ENCODE measurements at places on chromosomes 5 and 9.

DNA sequence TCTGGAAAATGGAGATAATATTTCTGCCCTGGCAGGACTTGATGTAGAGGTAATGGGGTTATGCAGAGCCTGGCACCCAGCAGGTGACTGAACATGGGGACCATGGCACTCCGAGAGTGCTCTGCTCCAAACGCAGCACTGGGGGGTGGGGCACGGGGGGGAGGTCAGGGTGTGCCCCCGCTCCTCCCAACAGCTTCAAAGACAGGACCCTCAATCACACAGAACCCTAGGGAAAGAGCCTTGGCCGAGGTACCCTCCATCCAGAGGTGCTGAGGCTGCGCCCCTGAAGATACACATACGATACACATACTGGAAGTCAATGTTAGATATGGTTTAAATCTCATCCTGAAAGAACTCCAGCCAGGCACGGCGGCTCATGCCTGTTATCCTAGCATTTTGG, 26.6 kb upstream of the CEP72 start:
- DNase-seq, result no peak

DNA sequence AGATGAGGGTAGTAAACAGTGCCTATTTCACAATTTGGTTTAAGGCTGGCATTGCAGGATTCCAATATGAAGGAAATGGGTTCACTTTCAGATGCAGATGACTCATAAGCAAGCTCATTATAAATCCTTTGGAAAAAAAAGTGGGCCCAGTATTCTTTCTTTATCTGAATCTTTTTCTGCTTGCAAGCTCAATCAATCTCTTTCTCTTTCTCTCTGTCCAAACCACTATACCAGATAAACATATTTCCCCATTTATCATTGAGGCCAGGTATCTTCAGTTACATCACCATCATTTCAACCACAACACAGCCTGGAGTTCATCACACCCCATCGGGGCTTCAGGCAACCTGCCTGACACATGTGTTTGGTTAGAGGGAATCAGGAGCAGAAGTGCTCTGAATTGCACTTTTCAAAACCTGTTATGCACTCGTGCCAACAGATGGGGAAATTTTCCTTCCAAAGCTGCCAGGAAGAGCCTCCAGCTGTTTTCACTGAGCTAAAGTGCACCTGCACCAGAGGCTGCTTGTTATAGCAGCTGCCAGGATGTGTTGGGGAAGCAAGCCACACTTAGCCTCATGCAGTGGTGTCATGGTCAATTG, 30.0 kb upstream of the MAMDC2 start:
- DNase-seq, result peak; percentile 62

GRCh38 chr5:83503662-83504061, 32.1 kb downstream of the VCAN start:
- peak; percentile 49 for DNase-seq

GRCh38 chr5:43268188-43268820, 44.9 kb downstream of the HMGCS1 start:
- no peak for DNase-seq

DNA sequence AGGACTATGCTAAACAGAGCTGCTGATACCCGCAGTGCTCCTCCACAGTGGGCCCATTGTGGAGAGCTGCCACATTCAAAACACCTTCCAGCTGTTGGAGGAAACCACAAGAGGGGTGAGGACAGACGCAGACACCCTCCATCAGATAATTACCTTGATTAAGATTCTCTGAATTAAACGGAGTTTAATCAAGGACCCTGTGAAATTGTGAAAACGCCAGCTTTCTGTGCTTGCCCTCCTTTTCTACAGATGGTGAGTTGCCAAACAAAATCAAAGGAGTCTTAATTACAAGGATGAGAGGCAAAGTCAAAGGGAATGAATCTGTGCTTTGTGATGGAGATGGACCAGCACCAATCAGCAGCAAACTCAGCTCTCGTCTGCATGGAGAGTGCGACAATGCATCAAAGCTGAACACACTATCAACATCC, 596.1 kb downstream of the ELAVL2 start:
- peak; percentile 41 for DNase-seq

DNA sequence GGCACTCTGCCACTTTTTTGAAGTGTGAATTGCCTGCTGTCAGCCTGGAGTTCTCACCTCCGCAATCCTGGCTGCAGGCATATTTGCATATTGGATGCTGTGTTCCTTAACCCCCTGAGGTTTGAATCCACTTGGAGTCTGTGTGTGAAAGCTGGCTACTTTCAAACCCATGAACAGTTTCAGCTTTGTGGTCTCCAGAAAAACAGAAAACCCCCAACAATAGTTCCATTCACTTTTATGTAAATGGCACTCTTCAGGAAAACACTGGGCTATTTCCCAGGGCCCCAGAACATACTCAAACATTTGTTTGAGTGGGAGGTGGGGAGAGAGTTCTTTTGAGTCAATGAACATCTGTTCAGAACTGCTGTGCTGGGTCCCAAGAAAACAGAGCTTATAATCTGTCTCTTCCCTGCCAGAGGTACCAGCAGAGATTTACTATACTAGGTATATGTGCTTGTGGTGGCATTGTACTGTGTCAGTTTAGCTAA, 5.0 kb downstream of the NUDT2 start:
- DNase-seq, result no peak

- DNase-seq, result no peak
These were observed 40.0 kb downstream of the TTLL11 start for GRCh38 chr9:122053064-122053463.

GRCh38 chr5:147390654-147391225, 119.1 kb downstream of the DPYSL3 start:
- no peak for DNase-seq

DNA sequence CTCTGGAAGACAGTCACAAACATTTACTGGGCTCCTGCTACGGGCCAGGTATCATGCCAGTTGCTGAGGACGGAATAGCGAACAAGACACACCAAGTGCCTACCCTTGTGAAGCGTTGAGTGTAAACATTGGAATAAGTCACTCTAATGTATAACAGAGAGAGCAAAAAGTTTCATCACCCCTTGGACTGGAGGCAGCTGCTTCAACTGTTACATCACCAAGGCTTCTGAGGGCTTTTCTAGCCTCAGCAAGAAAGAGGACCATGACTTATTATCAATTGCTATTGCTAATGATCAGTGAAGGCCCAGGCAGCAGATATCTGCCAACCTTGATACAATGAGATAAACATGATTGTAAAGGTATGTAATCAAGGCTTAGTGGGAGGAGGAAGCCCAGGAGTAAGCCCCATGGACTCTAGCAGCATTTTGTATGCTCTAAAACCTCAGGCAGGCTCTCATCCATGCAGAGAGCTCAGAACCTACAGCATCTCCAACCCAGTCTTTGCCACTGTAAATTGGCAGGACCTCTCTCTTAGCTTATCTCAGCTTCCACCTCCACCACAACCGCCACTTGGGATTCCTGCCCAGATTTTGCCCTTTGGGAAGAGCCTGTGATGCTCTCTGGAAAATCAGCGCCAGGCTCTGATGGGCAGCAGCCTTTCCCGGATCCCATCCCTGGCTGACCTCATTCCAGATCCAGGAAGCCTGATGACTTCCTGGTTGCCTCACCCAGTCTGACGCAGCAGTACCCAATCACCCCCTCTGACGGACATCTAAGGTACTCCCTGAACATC, 54.5 kb downstream of the ADAM19 start:
- no peak for DNase-seq

DNA sequence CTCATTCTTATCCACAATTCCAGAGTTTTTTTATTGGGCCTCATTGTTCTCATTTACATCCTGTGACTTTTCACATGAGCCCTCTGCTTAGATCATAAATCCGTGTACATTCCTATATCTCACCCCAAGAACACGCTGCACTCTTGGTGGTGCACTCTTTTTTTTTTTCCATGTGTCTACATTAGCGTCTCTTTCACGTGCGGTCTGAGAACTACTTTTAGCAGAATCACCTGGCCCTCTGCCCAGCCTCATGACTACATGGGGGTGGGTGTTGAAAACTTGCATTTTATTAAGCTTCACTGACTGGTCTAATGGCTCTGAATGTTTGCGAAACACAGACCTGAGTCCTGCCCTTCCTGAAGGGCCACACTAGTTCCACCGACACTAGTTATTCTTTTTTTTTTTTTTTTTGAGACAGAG, 18.6 kb downstream of the C9orf57 start:
- DNase-seq, result no peak

DNA sequence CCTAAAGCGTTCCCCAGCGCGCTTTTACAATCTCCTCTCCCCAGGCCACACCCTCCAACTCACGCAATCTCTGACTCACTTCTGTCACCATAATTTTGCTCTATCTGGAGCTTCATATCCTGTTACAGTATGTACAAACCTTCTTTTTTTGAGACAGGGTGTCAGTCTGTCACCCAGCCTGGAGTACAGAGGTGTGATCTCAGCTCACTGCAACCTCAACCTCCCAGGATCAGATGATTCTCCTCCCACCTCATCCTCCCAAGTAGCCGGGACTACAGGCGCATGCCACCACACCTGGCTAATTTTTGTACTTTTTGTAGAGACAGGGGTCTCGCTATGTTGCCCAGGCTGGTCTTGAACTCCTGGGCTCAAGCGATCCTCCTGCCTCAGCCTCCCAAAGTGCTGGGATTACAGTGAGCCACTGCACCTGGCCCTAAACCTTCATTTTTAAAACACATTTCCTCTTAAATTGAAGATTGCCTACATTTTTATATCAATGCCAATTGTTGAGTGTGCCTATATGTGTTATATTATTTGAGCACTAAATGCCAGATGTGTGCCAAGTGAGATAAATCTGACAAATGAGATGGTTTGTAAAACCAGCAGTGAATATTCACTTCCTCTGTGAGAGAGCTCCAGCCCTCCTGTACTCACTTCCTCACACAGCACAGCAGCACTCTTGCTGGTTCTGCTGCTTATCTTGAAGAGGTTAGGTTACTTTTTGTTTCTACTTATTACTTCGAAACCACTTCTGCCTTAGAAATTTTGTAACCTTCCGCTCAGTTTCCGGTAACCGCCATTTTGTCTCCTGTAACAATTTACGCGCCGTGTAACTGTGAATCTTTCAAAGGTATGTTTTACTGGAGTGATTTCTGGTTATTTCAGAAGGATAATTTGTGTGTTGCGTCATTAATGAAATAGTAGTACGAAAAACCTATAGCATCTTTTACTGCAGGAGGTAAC, 57.9 kb downstream of the DOCK8 start:
- no peak for DNase-seq

DNA sequence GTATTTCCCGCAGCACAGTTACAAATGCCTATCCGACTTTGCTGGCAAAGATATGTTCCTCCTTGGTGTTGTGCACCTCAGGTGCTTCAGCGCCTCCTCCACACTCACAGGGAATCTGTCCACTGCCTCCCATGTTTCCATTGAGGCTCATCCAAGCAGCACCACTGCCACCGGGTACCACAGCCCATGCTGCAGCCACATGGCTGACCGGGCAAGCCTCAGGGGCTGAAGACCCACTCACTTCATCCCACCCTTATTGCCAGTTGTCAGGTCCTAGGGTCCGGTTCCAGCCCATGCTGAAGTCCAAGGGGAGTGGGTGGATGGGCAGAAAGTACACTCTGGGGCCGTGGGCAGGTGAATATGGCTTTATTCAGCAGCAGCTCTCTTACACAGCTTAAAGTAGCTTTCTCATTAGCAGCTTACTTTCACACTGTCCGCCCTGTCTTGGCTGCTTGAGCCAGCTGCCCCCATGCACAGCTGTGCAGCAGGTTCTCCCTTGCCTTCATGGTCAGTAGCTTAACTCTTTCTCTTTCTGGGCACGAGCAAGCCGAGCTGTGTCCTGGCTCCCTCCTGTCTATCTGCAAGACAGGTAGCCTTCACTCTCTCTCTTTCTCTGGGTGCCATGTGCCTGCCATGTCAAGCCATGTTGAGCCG, 1052.3 kb downstream of the PTPRD start:
- no peak for DNase-seq

DNA sequence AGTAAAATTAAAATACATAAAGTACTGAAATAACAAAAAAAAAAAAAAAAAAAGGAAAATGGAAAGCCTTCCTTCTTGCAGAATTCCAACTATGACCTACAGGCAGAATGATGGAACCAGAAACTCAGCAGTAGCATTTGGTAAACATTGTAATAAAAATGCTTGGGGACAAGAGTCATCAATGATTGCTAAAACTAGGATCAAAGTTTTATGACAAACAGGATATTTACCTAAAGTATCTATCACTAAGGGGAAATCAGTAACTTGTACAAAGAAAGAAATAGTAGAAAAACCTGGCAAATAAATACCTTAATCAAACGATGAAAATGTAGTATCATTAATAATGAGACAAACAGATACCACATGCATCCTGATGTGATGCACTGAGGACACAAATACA, 17.5 kb downstream of the ERMP1 start:
- DNase-seq, result no peak

DNA sequence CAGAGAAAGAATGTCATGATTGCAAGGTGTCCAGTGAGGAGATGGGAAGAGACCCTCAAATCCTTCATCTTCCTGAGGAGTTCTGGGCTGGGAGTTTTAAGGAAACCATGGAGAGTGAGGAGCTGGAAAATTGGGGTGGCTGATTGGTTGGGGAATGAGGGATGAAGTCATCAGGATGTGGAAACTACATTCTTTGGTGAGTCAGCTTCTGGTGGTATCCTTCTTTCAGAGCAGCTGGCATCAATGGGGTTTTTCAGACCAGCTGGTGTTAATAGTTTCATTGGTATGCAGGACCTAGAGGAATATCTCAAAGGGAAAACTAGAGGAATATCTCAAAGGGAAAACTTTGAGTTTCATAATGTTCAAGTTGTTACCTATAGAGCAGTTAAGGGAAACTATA, 45.2 kb downstream of the RNF180 start:
- DNase-seq, result no peak

DNA sequence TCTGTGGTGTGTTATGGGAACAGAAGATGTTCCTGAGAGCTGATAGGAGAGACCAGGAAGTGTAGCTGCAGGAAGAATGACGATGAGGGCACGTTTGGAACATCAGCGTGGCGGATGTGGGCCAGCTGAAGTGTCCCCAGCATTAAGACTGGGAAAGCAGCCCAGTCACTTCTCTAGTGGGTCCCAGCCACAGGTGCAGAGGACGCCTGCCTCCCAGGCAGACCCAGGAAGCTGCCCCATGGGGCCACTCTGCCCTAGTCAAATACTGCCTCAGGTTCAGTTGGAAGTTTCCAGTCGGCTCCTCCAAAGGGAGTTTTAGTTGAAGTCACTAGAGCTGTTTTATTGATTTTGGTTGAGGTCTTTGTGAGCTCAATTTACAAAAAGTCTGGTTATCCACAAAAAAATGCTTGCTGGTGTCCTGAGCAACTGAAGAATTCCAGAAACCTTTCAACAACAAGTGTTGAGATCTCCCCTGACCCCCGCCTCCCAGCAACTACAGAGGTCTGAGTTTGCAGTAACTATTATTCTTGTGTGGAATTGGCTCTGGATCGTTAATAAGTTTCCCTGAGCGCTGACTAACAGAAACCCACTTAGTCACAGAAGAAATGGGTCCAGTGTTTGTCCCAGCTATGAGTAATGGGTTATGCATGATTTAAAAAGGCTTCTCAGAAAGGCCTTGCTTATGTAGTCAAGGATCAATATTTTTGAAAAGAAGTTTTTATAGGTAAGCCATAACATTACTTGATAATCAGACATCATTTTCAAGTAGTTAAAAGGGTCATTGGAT, 294.1 kb downstream of the FANCC start:
- DNase-seq, result no peak

Data from NCI-H524 (cell line).